ENCODE measurements at places on chromosomes 1 and 21.

DNA sequence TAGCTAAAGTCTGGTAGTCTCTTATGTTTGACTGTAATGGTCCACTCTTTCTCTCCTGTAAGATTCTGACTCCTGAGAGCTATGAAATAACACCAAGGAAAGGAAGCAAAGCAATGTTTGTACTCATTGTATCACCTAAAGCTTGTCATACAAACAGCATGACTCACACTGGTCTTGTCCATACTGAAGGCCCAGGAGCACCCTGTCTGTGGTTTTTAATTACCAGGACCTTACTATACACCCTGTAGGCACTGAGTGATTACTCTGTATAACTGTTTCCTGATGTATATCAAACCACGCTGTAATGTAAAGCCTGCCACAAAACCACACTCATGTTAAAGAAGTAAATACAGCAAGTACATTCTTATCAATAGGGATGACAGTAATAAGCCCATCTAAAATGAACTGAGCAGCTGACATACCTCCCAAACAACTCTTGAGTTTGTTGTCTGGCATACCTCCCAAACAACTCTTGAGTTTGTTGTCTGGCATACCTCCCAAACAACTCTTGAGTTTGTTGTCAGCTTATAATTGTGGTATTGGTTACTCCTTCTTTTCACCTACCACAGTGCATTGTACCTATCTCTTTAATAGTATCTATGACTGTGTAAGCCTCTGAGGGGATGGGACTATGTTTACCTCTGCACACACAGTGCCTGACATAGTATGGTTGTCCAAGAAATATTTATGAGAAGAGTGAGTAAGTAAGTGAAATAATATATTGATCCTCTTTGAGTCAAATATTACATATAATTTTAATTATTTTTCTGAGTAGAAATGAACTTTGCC lies 11.6 kb upstream of the TNFSF18 start:
- DNase-seq: peak; percentile 97

DNA sequence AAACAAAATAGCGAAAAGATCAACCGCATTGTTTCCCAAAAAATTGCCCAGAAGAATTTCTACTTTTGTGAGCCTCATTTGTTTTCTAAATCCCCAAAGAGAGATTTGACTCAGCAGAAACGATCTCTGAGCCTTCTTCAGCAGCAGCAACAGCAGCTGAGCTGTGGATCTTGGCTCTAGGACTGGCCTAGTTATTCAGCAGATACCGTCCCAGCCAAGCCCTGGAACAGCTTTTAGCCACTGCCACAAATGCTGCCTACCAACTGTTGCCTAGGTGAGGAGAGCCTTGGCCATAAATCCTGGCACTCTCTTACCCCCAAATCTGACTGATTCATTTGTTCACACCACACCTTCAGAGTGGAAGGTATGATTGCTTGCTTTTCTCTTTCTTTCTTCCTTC lies 320.1 kb downstream of the TGFB2 start:
- DNase-seq: no peak

GRCh38 chr1:42657981-42658876 lies at the start of gene PPIH:
Gene PPIH (plus strand): TSS chr1:42658423. CDS start chr1:42658447, 24 bp downstream.
- peak; percentile 95 for DNase-seq

- peak; percentile 60 for DNase-seq
Observed at GRCh38 chr1:229203030-229203751, 67.7 kb upstream of the RAB4A start.

DNA sequence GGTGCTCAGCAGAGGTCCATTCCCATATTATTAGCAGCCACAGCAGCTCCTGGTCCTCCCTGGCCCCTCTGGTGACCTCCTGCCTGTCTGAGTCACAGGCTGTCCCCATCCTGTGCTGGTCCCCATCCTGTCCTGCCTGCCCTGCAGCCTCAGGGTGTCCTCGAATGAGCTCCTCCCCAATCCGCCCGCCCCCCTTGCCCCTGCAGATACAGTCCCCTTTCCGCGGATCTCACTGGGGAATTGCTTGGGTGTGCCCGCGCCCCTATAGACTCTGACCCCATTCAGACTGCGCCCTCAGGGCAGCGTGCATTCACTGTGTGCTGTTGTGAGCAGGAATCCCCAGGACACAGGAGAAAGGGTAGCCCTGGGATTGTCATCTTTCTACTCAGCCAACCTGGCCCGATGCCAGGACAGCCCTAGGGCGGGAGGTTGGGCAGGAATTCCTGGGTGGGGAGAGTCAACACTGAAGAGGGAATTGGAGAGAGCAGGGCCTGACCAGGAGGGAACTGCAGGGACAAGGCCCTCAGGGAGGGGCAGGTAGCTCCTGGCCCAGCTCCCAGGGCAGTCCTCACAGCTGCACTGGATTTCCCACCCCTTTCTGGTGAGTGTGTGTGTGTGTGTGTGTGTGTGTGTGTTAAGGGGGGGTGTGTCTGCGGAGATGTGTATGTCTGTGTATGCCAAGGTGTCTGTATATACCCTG lies 1.1 kb upstream of the GUCA2A start:
- peak; percentile 74 for DNase-seq

- DNase-seq: no peak
Observed at GRCh38 chr1:61241411-61241838, 159.1 kb downstream of the NFIA start.

DNA sequence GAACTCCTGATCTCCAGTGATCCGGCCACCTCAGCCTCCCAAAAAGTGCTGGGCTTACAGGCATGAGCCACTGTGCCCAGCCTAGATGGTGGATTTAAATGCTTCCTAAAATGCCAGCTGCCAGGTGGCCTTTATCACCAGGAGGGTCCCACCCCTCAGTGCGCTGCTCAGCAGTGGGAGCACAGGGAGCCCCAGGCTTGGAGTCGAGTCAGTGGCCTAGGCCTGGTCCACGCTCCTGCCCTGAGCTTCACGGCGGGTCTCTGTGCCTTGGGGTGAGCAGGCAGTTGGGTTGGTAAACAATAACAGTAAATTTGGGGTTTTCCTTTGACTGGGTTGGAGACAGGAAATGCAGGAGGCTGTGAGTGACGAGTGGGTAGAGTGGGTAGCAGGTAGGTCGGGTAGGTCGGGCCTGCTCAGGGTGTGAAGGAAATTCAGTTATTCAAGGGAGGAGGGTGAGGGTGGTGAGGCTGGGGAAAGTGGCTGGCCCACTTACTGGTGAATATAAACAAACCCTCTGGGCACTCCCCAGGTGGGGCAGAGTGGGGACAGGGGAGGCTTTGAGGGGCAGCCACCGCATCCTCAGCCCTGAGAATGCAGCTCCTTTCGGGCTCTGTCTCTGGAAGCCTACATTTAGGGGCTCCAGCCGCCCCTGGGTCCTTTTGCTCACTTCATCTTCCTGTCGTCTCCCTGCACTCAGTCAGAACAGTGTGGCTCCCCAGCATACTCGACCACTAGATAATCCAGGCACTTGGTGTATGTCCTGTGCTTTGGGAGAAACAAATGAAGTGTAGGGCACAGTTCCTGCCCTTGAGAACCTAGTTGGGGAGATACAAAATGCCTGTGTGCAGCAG lies 33.5 kb upstream of the IL19 start:
- DNase-seq: no peak

DNA sequence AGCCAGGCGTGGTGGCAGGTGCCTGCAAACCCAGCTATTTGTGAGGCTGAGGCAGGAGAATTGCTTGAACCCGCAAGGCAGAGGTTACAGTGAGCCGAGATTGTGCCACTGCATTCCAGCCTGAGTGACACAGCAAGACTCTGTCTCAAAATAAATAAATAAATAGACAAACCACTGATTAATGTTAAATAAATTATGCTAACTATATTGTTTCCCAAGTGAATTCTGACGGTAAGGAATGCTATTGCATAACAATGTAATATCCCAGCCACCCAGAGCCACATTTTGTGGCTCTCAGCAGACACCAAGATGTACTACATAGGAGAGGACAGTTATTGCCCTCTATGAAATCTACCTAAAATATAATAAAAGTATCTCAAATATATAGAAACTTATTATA lies 55.4 kb downstream of the LPGAT1 start:
- DNase-seq: no peak

DNA sequence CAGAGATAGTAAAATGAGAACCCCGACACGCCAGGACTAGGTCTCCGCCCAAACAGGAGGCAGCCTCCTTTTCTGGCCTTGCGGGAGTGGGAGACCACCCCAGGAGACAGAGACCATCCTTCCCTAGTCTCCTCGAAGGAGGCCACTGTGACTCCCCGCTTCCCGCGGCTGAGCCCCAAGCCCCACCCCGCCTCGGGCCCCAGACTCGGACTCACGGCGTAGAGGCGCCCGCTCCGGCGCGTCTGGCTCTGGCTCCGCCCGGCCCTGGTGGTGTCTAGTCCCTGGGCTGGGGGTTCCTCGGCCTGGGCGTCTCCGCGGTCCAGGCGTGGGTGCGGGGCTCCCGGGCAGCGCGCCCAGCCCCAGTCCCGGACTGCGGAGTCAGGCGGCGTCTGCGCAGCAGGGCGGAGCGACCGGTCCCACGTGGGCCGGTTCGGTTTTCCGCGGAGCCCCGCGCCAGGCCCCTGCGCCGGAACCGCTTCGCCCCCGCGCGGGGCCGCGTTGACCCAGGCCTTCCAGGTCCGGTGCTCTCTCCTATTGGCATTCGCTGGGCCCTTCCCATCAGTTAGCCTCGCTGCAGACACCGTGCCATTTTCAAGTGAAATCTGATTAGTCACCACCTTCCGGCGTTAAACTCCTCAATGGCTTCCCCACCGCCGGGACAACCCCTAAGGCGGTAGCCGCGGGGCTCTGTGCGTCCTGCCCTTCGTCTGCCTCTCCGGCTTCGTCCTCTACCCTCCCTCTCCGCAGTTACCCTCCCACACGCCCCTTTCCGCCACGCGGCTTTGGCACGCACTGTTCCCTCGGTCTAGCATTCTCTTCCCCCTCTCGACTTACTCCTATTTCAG lies at the start of gene C1orf216:
C1orf216 (minus strand) TSS at position 393 of the 845 bp plus-strand sequence. CDS start 2,563 bp downstream, outside the sequence.
- DNase-seq: peak; percentile 92

DNA sequence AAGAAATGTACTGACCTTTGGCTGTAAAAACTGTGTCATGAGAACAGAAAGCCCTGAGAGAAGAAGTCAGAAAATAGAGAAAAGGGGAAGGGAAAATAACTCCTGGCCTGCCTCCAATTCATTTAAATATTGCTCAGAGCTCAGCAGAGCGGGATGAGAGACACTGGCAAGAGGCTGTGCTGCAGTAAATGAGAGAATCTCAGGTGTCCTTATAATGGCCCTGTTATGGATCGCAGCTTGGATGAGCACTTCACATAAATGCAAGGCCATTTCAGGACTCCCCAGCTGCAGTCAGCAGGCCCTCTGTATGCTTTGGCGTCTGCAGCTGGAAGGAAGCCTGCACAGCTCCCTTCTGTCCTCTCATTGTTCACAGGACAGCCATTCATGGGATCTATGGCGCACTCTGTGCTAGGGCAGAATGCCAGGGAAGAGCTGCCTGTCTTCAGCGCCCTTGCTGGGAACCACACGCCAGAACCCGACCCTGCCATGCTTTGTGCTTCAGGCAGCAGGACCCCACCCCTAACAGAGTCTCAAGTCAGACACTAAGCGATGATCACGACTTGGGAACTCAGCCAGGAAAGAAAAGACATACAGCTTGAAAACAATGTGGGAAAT lies 20.7 kb upstream of the ABCB10 start:
- DNase-seq: peak; percentile 42

GRCh38 chr1:93574991-93575390 lies 106.6 kb downstream of the BCAR3 start:
- DNase-seq: no peak

- DNase-seq: no peak
Observed at GRCh38 chr21:20207335-20207734, 790.9 kb upstream of the NCAM2 start.

DNA sequence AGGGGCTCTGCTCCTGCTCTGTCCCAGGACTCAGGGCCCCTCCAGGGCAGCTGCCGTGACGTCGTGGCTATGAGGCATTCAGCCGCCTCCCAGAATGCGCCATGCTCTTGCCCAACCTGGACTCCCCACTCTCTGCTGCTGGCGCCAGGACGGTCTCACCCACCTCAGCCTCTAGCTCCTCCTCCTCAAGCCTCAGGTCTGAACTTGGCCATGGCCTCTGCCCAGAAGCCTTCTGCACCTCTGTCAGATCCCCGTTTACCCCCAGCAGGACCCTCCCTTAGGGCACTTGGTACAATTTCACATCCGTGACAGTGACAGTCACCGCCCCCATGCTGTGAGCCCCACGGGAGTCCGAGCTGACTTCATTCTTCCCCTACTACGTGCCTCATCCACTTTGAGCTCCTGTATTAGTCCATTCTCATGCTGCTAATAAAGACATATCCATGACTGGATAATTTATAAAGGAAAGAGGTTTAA lies 4.9 kb downstream of the CSTB start:
- no peak for DNase-seq

DNA sequence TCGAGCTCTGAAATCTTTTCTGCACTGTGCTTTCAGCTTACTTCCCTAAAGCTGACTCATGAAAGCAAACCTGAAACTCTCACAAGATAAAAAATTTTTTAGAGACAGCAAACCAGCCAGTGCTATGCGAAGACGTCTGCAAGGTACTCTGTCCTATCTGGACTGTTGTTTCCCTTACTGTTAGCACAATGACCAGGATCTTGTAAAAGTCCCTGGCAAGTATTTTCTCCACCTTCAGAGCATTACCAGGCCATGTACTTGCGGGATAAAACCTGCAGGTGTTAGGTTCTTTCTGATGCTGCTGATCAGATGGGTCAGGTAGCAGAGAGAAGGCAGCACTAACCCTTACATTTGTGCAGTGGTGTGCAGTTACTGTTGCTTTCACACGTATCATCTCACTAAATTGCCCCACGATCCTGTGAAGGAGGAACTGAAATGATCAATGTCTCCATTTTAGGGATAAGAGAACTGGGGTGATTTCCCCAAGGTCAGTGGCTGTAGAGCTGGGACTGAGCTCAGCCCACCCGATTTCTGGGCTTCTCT lies 56.6 kb downstream of the PLXNA2 start:
- no peak for DNase-seq

DNA sequence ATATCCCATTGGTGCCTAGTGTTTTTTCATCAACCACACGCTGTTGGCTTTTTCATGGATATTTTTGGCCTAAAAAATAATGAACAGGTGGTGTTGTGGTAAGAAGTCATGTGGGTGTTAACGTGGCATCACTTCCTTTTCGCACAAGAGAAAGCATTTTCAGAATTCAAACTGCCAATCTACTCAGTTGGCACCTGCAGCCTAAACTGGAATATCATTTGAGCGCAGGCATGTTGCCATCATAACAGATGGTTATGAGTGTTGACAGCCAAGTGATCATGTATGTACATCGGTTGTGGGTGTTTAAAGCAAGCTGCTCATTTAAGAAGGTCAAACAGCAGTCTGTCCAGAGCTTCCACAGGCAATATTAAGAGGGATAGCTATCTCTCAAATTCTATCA lies 1963.0 kb downstream of the NCAM2 start:
- DNase-seq: no peak

DNA sequence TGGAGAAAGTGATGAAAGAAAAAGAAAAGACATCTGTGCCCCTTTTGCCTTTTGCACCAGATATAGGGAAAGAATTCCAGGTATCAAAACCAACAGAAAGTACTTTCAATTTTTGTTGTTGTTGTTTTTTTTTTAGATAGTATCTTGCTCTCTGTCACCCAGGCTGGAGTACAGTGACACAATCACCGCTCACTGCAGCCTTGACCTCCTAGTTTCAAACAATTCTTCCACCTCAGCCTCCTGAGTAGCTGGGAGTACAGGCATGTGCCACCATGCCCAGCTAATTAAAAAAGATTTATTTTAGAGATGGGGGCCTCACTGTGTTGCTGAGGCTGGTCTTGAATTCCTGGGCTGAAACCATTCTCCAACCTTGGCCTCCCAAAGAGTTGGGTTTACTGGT lies 31.3 kb upstream of the IVNS1ABP start:
- DNase-seq: no peak
